ENCODE measurements at places on chromosomes 4 and X.

GRCh38 chrX:10769195-10769594, 148.8 kb upstream of the MID1 start:
- DNase-seq = peak; percentile 33

GRCh38 chr4:77433418-77433733, 172.2 kb upstream of the CXCL13 start:
- DNase-seq = peak; percentile 74

DNA sequence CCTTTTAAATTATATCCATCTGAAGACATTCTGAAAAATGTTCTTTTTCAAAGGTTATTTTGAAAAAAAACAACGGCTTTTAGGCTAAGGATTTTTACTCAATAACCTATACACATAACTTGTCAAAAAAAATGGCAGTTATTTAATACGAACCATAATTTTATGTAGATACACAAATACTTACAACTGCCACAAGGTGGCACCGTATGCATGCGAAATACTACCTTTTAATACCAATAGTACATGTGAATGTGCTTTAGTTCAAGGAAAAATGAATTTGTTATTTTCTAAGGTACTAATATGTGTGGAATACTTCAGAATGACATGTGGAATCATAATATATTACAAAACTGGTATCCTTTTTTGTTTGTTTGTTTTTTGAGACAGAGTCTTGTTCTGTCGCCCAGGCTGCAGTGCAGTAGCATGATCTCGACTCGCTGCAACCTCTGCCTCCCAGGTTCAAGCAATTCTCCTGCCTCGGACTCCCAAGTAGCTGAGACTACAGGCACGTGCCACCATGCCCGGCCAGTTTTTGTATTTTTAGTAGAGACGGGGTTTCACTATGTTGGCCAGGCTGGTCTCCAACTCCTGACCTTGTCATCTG, 4.6 kb upstream of the MAD2L1 start:
- DNase-seq = peak; percentile 65

DNA sequence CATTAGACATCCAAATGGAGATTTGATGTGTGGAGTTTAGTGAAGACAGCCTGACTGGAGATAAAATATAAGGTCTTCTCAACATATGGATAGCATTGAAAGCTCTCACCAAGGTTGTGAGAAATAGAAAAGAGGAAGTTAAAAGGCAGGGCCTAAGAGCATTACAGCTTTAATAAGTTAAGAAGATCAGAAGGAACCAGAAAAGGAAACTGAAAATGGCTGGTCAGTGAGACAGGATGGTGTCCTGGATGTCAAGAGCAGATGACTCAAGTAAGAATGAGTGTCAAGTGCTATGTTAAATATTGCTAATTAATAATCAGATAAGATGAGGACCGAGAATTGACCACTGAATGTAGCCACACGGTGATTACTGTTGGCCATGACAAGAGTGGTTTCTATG, 642.9 kb downstream of the STPG2 start:
- no peak for DNase-seq

DNA sequence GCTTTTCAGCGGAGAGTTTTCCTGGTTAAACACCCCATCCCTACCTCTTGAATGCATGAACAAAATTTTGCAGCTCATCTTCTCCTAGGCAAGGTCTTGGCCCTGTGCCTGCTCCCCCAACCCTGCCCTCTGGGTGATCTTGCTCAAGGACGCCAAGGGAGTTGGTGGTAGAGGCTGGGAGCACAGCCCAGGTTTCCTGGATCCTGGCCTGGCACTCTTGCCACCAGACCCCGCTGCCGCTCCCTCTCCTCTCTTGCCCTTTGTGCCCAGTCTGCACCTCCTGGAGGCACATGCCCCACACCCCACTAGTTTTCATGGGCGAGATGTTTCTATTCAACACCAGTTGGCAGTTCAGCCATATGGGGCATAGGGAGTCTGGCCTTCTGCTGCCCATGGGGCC, 37.3 kb downstream of the TSC22D3 start:
- no peak for DNase-seq

- DNase-seq = no peak
These were observed 339.9 kb downstream of the MAPK10 start for GRCh38 chr4:86019906-86020305.

DNA sequence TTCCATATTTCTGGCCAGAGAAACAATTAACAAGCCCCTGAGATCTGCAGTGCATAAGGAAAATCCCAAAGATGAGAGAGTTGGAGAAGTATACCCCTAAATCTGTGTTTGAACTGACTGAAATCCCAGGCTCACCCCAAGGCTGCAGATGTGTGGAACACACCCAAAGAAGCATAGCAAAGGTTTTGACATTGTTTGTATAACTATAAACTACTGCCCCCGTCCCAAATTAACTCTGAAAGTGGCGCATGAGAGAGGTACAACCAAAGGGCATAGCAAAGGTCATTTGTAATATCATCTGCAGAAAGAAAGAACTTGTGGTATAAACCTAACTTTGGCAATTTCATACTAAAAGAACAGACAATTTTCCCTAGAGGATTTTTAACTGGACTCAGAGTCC, 157.9 kb downstream of the DCAF12L1 start:
- DNase-seq = no peak

GRCh38 chrX:43661521-43662240, 5.6 kb downstream of the MAOA start:
- no peak for DNase-seq

DNA sequence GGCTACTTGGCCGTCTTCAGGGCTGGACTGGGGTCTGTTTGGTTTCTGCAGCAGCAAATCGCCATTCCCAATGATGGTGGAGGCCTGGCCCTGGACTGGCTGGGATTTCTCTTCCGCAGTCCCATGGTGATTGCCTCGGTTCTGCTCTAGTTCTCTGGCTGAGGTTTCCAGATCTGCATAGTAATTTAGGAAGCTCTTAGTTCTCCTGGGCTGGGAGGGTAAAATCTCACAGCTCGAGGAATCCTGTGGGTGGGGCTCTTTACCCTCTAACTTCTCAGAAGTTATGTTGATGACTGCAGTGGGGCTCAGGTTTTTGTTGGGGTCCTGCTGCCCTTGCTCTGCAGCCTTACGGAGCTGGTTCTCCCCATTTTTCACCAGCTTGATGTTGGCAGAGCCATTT, 200.6 kb downstream of the APBB2 start:
- no peak for DNase-seq

DNA sequence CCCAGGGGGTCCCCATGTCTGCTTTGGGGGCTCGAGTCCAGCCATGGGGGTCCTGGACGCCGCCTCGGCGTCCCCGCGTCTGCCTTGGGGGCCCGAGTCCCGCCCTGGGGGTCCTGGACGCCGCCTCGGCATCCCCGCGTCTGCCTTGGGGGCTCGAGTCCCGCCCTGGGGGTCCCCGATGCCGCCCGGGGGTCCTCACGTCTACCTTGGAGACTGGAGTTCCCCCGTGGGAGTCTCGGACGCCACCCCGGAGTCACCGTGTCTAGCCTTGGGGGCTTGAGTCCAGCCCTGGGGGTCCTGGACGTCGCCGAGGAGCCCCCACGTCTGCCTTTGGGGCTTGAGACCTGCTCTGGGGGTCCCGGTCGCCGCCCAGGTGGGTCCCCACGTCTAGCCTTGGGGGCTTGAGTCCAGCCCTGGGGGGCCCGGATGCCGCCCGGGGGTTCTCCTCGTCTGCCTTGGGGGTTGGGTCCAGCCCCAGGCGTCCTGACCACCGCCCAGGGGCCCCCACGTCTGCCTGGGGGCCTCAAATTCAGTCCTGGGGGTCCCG, 1.1 kb upstream of the GTPBP6 start:
- no peak for DNase-seq

DNA sequence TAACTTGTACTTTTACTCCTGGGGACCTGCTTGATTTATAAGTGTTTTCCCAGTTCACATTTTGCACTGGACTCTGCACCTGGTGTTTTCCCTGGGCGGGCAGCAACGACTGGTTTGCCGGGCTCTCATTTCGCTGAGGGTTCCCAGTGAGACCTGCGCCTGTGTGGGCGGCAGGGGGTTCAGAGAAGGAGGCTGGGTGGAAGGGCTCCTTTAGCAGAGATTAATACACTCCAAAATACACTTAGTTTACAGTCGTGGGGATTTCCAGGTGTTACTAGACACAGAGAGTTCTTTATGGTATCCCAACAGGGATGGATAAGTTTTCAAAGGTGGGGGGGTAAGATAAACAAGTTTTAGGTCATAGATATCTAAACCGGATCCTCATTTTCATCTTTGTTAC, 53.0 kb upstream of the SHISA3 start:
- DNase-seq = no peak

DNA sequence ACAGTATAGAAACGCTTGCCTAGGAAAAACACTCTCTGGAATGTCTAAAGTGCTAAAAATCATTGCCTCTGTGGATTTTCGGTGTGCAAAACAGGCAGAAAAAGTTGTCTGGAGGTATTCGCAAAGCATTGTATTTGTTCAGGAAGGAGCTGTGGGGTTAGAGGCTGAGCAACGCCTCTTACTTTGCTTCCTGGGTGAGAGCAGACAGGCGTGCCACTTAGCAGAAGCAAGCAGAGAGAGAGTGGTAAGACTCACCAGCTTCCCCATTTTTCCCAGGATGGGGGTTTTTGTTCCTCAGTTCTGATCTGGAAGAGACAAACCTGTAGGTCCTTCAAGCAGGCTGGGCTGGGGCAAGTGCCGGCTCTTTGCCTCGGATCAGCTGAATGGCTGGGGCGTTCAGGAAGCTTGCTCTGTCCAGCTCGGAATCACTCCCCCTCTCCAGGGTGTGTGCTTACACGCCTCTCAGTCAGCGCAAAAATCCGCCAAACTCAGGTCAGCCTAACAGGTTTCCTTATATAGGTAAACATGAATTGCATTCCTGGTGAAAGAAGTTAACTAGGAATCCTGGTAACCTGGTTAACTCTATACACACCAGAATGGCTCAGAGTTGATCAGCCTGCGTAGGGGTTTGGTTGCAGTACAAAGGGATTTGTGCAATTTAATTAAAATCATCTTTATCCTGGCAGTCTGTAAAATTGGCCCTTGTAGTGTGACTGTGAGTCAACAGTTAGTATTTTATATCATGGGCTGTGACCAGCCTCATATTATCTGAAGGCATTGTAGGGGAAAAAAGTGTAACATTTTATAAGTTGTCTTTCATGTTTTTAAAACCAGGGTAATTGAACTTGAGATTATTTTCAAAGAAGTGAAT, 213.1 kb upstream of the MID1 start:
- peak; percentile 65 for DNase-seq

DNA sequence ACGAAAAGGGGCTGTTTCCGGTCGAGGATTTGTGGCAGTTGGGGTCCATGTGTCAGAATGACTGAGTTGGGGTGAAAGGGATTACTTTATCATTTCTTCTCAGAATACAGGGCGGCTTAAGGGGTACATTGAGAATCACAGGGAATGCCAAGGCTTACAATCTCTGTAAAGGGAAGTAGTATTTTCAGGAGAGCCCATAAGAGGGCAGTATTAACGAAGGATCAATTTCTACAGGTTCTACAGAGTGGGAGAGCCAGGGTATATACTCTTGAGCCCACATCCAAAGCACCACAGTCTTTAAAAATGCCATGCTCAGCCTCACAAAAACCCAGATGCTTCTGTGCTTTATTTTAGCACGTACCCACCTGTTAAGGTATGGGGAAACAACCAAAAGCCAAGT, 67.7 kb upstream of the ZXDA start:
- DNase-seq = no peak

GRCh38 chrX:136126872-136127406, 20.4 kb upstream of the FHL1 start:
- DNase-seq = no peak

- DNase-seq = no peak
These were observed 139.6 kb upstream of the PTCHD1 start for GRCh38 chrX:23194885-23195554.

DNA sequence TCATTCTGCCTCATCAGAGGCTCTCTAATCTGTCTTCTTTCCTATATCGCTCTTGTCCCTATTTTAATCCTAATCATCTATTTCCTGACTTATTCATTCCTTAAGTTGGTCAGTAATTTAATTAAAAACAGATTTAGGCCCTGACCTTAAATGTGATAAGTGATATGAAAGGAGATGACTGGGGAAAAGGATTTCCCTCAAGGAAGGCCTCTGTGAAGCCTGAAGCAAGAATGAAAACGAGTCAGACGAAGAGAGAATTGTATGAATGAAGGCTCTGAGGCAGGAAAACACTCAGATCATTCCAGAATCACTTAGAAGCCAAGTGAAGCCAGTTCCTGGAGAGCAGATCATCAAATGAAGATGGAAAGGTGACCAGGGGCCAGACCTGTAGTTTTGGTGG, 22.1 kb downstream of the PKD2 start:
- DNase-seq = no peak
